Activated CD4-positive, alpha-beta memory T cell treated with anti-CD3 and anti-CD28 coated beads, Interleukin-2, amount 10 ng/mL, durations not matched to agents 7 days and 5 days (primary cell): ENCODE measurements at places on chromosomes 2 and 18. TPM values are rescaled to one million over a fixed set of nuclear protein-coding genes. Genes with fewer than 3 reads are reported as not detected.

Gene REG3A
- not detected for total RNA-seq

GRCh38 chr2:19187323-19188020, 171.0 kb downstream of the OSR1 start:
- H3K36me3 ChIP-seq = no peaks in the 10 kb centered on the region
- no peak for DNase-seq
- no peak overlapping the region for H3K27ac ChIP-seq
- no peak overlapping the region for H3K4me3 ChIP-seq
- no peaks in the 10 kb centered on the region for H3K4me1 ChIP-seq
- H3K27me3 ChIP-seq = no peaks in the 10 kb centered on the region

DNA sequence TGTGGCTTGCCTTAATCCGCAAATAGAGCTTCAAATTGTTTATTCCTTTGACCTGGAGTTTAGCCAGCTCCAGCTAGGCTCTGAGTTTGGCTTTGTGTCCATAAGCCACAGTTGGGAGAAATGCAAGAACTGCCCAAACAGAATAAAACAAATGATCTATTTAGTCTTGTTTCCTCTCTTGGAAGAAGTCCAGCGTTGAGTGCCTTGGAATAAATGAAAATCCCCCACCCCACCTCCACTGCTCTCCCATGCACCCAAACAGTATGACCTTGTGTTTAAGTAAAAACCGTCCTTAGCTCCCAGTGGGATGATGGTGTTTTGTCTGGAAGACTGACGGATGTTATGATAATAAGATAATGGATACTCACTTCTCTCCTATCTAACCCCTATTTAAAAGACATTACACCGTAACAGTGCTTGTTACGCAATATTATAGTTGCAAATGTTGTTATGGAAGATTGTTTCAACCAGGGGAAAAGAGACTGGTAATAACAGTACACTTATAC, 3.2 kb upstream of the SERPINE2 start:
- no peak overlapping the region for H3K27ac ChIP-seq
- no peaks in the 10 kb centered on the region for H3K36me3 ChIP-seq
- H3K27me3 ChIP-seq = peaks cover 63% of the 10 kb centered on the region
- peaks cover 12% of the 10 kb centered on the region for H3K4me1 ChIP-seq

GRCh38 chr18:69981948-69982347, 34.3 kb upstream of the CD226 start:
- no peaks in the 10 kb centered on the region for H3K27me3 ChIP-seq
- H3K4me1 ChIP-seq = peaks cover 46% of the 10 kb centered on the region
- H3K4me3 ChIP-seq = no peak overlapping the region
- peaks cover 45% of the 10 kb centered on the region for H3K36me3 ChIP-seq
- no peak for DNase-seq

DNA sequence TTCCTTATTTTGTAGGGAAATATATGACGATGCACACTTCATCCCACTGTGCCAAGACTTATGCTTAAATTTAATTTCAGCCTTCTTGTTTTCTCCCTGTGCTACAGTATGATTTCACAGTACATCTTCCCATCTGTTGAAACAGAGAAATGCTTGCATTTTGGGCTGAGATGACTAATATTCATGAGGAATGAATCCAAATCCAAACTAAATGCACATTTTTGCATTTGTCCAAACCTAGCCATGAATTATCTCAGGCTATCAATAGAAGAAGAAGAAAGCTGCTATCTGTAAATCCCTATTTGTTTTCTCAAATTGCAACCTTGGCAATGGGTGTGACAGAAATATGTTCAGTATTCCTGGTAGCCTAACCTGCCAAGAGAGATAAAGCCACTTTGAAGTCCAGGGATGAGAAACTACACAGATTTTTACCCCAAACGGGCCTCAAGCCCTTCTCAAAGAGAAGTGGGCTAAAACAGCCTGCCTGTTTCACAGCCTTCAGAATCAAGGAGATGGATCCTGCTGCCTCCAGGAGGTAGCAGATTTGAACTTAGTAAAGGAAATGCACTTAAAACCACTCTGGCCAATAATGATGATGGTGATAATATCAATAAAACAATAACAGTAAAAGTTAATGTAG, 306.9 kb upstream of the NT5C1B start:
- H3K4me3 ChIP-seq = no peak overlapping the region
- no peaks in the 10 kb centered on the region for H3K27me3 ChIP-seq
- no peak overlapping the region for H3K27ac ChIP-seq
- DNase-seq = no peak
- H3K36me3 ChIP-seq = no peaks in the 10 kb centered on the region

GRCh38 chr2:215483431-215483830, 47.6 kb upstream of the FN1 start:
- peaks cover 6% of the 10 kb centered on the region for H3K27me3 ChIP-seq
- no peaks in the 10 kb centered on the region for H3K36me3 ChIP-seq
- DNase-seq = no peak
- no peaks in the 10 kb centered on the region for H3K4me1 ChIP-seq
- H3K4me3 ChIP-seq = no peak overlapping the region

DNA sequence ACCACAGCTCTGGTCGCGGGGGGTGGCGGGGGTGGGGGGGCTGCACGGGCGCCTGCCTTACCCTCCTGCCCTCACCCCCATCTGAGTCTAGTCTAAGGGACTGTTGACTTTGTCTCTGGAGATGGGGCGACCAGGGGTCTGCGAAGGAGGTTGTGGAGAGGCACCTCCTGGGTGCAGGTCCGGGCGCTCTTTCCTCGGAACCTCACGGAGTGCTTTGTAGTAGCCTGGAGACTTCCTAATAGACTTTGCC, 141.3 kb downstream of the MEIS1 start:
- H3K27me3 ChIP-seq = peaks cover 60% of the 10 kb centered on the region
- peaks cover 4% of the 10 kb centered on the region for H3K4me1 ChIP-seq
- H3K36me3 ChIP-seq = no peaks in the 10 kb centered on the region
- no peak for DNase-seq
- no peak overlapping the region for H3K4me3 ChIP-seq

GRCh38 chr2:136167721-136168475, 49.9 kb upstream of the CXCR4 start:
- peaks cover 8% of the 10 kb centered on the region for H3K4me1 ChIP-seq
- no peaks in the 10 kb centered on the region for H3K27me3 ChIP-seq
- DNase-seq = no peak
- H3K36me3 ChIP-seq = no peaks in the 10 kb centered on the region
- no peak overlapping the region for H3K27ac ChIP-seq

Gene NYAP2
- not detected for total RNA-seq

GRCh38 chr2:145186303-145186702, 666.4 kb upstream of the ZEB2 start:
- H3K27ac ChIP-seq = no peak overlapping the region
- H3K4me1 ChIP-seq = no peaks in the 10 kb centered on the region
- no peak for DNase-seq
- H3K4me3 ChIP-seq = no peak overlapping the region
- H3K36me3 ChIP-seq = no peaks in the 10 kb centered on the region

Gene SP3
- total RNA-seq = 94.9 TPM

DNA sequence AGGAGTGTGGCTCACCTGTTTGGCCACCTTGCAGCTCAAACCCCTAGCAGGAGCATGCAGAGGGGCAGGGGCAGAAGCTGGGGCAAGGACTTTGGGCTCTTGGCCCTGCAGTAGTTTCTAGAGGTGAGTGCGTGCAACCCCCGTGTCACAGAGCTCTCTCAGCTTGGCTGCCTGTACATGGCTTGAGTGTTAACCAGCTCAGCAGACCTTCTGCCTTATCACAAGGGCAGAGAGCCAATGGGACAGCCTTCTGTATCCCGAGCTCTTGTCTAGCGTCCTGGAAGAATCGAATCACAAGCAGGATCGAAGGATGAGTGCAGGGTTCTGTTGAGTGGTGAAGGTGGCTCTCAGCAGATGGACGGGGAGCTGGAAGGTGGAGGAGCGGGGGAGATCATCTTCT, 120.3 kb upstream of the TMEM18 start:
- no peaks in the 10 kb centered on the region for H3K27me3 ChIP-seq
- no peaks in the 10 kb centered on the region for H3K36me3 ChIP-seq
- no peak overlapping the region for H3K4me3 ChIP-seq

DNA sequence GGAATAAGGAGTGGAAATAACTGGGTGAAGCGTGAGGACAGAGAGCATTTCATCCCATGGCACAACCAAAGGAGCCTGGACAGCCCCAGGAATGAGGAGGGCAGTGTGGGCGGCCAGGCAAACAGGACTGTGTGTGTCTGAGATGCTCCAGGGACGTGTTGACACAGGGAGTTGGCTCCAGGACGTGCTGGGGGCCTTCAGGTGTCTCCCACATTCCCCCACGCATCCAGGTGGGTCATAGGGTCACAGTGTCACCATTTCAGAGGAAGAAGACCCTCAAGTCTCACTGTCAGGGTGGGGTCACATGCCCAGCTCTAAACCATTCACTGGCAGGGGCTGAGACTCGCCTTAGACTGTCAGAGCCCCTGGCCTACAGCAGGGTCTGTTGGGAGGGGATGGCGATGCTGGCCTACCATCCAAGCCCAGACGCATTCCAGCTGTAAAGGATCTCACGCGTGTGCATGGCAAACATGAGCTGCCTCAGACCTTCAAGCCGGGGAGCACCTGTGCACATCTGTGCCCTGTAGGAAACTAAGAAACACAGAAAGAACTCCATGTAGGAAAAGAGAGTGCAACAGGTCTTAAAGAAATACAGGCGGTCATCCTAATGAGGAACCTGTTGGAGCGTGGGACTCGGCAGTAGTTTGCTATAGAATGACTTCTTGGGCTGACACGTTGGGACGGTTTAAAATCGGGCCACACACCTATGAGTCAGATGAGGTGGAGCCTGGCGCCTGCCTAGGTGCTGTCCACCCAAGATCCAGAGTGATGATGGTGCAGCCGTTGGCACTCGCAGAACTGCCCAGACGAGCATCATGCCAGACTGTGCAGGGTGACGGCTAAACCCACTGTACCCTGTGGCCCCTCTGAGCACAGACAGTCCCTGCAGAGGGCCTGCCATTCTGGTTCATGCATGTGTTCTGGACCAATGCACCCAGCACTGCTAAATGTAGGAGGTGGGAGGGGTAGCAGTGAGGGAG, 17.3 kb downstream of the PARD6G start:
- no peak overlapping the region for H3K27ac ChIP-seq

- no peaks in the 10 kb centered on the region for H3K27me3 ChIP-seq
- no peaks in the 10 kb centered on the region for H3K36me3 ChIP-seq
- peaks cover 7% of the 10 kb centered on the region for H3K4me1 ChIP-seq
Observed at GRCh38 chr2:186426153-186427016, 59.7 kb upstream of the ZC3H15 start.

- no peaks in the 10 kb centered on the region for H3K36me3 ChIP-seq
- H3K27ac ChIP-seq = no peak overlapping the region
- no peak overlapping the region for H3K4me3 ChIP-seq
- no peak for DNase-seq
- peaks cover 10% of the 10 kb centered on the region for H3K4me1 ChIP-seq
Observed at GRCh38 chr2:84493514-84493913, 22.8 kb upstream of the DNAH6 start.

Gene SNRPD1
- 96.6 TPM for total RNA-seq

GRCh38 chr2:1192121-1192520, 221.1 kb upstream of the TPO start:
- H3K27me3 ChIP-seq = no peaks in the 10 kb centered on the region
- no peak overlapping the region for H3K27ac ChIP-seq
- no peak for DNase-seq
- no peaks in the 10 kb centered on the region for H3K36me3 ChIP-seq
- H3K4me3 ChIP-seq = no peak overlapping the region

- no peak overlapping the region for H3K27ac ChIP-seq
- no peaks in the 10 kb centered on the region for H3K27me3 ChIP-seq
- no peak overlapping the region for H3K4me3 ChIP-seq
Observed at GRCh38 chr2:72024451-72025175, 123.0 kb downstream of the CYP26B1 start.
